ENCODE measurements at places on chromosomes 2 and 18.

DNA sequence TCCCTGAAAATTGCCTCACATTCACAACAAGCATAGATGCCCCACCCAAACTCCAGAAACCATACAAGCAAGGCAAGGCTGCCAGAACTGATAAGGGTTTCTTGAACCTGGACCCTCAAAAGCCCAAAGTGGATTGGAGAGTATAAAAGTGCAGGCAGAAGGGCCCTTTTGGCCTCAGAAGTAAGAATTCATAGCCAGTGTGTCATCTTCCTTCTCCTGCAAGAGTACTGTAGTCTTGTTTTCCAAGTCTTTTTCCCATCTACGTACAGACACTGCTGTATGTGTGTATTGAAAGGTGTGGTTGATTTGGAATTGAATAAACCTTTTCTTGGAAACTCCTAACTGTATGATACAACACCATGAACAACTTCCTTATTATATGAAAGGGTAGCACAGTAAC, 46.8 kb downstream of the ZC3H15 start:
- DNase-seq, result no peak

- no peak for DNase-seq
Measured at GRCh38 chr2:127860130-127860529, 2.2 kb upstream of the POLR2D start.

DNA sequence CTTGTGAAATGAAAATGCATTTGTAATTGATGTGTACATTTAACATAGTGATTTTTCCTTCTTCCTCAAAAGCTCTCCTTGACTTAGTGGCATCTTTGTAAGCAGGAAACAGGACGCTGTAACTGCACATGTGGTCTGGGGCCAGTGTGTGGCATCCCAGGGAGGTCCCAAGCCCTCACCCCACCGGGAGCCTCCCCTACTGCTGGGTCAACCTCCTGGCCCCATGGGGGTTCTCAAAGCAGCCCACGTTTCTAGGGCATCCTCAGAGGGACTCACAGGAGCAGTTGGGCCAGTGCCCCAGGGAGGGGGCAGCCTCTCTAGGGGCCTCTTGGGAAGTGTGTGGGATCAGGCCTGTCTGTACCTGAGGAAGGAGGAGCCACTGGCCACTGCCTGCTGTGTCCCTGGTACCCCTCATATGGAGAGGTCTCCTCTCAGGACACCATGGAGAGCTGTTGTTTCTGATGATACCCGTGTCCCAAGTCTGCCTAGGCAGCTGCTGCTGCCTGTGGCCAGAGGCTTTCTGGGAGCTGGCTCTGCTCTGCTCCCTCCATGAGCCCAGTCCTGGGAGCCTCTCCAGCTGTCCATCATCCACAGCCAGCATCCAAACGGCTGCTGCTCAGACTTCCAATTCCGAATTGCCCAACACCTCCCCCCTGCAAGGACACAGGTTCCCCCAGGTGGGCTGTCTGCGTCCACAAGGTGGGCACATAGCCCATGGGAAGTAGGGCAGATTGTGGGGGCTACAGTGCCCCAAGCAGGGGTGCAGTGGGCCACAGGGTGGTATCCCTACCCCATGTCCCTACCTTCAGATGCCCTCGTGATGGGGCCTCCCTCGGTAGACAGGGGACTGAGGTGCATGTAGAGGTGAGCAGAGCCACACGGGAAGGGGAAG, 13.4 kb downstream of the ARHGEF4 start:
- no peak for DNase-seq

DNA sequence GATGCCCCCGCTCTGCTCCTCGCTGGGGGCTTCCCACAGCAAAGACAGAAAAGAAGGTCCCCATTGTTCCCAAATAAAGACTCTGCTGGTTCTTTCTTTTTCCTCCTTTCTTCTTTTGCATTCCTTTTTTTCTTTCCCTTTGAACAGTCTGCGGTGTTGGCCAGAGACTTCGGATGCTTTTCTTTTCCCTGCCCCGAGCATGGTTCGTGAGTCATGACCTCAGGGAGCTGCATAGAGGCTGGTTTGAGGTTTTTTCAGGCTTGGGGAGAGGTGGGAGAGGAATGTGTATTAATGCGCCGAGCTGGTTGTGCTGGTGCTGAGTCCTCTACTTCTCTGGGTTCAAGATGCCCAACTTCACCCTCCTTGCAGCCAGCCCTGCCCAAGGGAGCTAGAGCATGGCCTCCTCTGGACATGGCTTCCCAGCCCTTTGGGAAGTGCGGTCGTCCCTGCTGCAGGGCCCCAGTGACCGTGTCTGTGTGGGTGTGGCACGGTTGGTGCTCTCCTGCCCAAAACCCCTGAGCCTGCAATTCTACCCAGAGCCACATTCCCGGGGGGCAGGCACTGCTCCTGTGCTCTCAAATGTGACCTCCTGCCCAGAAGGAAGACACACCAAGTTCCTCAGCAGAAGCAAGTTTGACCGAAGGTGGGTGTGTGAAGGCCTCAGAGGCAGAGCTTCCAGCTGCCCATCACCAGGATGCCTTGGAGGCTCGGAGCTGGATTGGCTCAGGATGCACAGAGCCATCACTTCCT, 9.0 kb upstream of the ARHGEF4 start:
- no peak for DNase-seq

GRCh38 chr2:95377216-95378123, 25.0 kb upstream of the FAHD2A start:
- no peak for DNase-seq

DNA sequence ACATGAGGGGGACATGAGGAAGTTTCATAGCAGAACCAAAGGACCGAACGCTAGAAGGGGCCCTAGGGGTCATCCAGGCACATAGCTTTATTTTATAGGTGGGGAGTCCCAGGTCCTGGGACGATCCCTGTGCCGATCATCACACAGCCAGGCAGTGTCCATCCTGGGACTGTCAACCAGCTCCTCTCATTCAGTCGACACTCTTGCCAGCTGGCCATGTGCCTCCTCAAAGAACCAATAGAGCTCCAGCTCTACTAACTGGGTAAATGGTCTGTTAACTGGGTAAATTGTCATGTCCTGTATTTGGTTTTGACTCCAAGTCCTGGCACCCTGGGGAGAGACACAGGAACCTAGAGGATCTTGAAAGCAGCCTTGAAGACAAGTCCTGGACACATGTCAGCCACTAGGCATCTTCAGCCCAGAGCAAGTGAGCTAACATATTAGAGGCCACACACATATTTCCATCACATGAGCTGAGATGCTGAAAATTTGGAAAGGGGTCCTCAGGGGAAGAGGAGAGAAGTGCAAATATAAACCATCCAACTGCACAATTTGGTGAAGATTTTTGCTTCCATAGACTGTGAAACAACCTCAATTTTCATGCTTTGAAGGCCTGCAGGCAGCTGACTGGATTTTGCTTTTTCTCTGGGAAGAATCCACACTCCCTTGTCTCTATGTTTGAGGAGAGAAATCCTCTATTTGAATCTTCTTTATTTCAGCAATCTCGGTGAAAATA, 361.1 kb upstream of the SLC14A2 start:
- DNase-seq, result no peak

DNA sequence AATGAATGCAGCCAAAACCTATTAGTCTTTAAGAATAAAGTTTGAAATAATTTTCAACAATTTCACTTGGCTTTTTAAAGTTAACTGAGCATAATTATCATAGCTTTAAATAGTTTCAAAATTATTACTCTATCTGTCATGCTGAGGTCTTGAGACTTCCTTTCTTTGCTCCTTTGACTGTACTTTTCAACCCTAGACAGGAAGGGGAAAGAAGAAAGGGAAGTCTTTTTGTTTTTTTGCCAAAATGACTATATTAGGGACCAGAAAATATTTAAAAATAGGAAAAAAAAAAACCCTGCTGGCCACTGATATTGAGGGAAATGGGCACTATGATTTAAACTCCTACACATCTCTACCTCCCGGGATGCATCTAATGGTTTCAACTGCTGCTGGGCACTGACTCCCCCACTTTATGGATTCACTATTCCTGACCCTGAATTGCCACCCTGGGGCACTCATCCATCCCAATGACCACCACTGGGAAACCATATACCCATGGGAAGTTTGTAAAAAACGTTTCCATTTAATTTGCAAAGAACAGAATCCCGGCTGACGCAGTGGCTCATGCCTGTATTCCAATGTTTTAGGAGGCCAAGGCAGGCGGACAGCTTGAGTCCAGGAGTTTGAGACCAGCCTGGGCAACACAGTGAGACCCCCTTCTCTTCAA, 50.5 kb downstream of the GAREM1 start:
- DNase-seq, result no peak

- DNase-seq, result no peak
Measured at GRCh38 chr2:207473049-207473930, 56.5 kb upstream of the CREB1 start.

DNA sequence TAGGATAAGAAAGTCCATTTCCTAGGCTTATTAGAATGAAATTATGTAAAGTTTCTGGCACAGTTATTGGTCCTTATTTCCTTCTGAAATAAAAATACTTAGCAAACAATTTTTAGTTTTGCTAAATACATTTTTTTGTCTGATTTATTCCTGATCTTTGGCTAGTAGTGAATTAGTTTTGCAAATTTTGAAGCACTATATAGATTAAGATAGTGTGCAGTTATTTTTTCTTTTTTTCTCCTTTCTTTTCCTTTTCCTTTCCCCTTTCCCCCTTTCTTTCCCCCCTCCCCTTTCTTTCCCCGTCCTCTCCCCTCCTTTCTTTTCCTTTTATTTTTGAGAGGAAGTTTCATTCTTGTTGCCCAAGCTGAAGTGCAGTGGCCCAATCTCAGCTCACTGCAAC, 59.7 kb downstream of the BIRC6 start:
- no peak for DNase-seq

GRCh38 chr2:113078350-113078839, 10.6 kb downstream of the IL1F10 start:
- DNase-seq, result no peak

GRCh38 chr2:135525786-135526185, 5.2 kb downstream of the ZRANB3 start:
- no peak for DNase-seq

DNA sequence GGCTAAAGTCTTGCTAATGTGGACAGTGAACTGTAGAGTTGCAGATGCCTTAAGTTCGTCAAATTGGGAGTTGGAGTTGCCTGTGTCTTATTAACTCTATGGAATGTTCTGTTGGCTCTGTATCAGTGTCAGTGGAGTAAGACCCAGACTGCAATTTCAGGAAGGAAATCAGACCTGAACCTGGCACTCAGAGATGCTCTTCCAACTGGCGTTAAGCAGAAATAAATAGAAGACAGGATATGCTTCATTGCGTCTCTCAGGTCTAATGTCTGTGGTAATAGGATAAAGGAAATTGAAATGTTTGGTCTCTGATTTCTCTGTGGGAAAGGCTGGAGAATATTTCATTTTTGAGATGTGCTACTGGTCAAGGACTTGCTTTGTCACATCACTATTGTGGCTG, 846.7 kb upstream of the ID2 start:
- DNase-seq, result no peak

- DNase-seq, result no peak
Measured at GRCh38 chr18:12841070-12841469, 43.0 kb downstream of the PTPN2 start.

DNA sequence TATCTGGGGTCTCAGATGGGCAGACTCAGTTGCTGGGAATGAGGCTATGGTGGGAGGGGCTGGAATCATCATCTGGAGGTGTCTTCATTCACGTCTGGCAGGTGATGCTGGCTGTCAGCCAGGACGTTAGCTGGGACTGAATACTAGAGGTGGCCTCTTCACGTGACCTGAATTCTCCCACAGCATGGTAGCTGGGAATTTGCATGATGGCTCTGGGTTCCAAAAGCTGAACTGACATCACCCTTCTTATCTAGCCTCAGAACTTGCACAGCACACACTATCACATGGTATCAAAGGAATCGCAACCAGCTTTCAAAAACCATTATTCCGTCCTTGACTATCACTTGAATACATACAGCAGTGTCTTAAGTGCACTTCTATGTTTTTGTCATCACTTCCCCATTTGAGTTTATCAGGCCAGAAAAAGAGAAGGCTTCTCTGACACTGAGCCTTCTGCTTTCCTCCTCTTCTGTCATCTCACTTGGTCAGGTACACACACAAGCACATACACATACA, 53.0 kb upstream of the LRP2 start:
- DNase-seq, result no peak

DNA sequence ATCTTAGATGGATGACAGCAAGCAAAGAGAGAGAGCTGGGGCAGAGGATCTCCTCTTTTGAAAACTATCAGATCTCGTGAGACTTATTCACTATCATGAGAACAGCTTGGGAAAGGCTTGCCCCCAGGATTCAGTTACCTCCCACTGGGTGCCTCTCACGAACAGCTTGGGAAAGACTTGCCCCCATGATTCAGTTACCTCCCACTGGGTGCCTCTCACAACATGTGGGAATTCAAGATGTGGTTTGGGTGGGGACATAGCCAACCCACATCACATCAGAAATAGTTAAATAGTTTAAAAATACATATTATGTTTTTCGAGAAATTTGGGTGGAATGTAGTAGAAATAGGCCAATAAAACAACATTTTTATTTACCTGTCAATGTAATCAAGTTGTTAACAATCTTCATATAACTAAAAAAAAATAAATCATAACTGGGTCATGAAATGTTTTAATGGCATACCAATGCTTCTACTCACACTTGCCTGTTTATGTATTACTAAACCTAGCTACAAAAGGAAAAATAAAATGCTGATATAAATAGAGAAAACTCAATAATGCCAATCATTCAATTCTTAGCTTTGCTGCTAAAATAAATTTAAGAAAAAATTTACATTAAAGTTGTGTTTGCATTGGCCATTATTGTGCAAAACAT, 608.9 kb downstream of the SUCLG1 start:
- no peak for DNase-seq

- DNase-seq, result no peak
Measured at GRCh38 chr18:38256366-38256765, 690.8 kb upstream of the CELF4 start.

DNA sequence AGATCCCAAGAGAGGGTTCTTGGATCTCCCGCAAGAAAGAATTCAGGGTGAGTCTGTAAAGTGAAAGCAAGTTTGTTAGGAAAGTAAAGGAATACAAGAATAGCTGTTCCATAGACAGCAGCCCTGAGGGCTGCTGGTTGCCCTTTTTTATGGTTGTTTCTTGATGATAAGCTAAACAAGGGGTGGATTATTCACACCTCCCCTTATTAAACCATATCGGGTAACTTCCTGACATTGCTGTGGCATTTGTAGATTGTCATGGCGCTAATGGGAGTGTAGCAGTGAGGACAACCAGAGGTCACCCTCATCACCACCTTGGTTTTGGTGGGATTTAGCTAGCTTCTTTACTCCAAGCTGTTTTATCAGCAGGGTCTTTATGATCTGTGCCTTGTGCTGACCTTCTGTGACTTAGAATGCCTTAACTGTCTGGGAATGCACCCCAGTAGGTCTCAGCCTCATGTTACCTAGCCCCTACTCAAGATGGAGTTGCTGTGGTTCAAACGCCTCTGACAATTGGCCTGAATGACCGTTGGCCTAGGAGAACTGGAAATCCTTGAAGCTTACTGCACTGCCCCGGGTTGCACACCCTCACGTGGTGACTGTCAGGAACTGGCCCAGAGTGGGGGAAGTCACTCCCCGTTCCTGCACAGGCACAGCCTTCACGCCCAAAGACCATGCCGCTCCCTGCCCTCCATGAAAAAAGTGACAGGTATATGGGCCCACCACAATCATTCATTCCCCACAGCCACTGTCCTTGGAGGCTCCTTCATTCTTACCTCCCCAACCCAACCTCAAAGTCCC, 136.9 kb downstream of the SEPTIN10 start:
- DNase-seq, result no peak

Data from effector CD8-positive, alpha-beta T cell (primary cell).